ENCODE measurements at places on chromosomes 7 and 10.
A peak's percentile ranks its signal among the peaks of the same experiment; 100 is the strongest.

DNA sequence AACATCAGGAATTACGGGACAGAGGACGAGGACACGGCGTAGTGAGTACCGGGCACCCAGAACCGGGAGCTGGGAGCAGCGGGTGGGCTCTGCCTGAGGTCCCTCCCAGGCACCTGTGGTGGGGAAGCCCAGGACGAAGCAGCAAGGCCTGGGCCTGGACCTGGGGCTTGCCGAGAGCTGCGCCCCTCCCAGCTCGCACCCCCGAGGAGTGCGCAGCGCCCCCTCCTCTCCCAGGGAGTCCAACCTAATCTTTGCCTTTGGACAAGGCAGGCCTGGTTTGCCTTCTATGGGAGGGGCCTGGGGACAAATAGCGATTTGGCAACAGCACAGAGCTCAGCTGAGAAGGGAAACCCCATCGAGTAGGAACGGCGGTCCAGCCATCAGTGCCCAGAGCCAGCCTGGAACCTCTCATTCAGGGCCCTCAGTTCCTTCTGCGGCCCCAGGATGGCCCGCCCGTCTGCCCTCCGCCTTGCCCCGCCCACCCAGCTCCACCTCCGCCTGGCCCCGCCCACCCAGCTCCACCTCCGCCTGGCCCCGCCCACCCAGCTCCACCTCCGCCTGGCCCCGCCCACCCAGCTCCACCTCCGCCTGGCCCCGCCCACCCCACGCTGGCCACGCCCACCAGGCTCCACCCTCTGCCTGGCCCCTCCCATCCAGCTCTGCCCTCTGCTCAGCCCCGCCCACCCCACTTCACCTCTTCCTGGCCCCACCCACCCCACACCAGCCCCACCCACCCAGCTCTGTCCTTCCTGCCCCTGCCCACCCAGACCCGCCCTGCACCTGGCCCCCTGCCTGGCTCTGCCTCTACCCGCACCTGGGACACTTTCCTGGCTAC is 32.5 kb upstream of the KNDC1 start:
- peak; percentile 6 for DNase-seq

DNA sequence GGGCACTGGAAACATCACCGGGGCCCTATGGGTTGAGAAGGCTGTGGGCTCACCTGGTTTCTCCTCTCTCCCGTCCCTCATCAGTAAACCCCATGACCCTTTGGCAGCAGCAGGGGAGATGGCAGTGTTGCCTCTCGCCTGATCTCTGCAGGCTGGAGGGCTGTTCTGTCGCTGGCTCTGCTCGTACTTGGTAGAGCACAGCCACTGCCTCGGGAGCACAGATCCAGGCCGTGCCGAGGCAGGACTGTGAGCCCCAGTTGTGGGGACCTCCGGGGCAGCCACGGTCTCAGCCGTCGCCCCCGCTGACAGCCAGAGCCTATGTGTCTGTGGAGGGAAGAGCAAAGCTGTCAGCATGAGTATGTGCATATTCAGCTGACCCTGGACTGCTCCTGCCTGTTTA is 94.9 kb downstream of the PTPRE start:
- DNase-seq, result no peak

DNA sequence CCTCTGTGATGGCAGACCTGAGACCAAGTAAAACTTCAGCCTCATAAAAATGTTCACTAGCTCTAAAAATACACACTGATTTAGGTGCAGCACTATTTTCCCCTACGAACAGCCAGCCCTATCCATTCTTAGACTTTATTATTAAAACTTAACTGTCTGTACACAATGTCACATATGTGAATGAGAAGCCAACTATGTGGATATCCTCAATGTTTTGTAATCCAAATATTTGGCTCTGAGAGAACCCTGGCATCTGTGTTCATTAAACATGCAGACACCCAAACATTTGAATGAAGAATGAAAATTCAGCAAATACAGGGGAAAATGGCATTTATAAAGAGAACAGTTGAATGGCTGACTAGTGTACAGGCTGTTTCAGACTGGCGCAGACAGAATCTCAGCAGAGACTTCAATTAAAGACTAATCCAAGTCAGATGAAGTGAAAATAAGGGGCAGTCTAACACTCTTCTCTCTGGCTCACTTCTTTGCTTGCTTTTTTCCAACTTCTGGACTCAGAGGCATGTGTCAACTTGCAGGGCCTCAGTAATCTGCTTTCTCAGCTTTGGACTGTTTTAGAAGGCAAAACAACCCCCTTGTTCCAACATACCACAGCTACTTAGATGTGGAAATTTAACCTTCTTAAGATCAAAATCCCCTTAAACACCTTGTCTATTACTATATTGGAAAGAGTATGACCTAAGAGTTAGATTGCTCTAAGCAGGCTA is 47.4 kb upstream of the FAM180A start:
- DNase-seq, result no peak

- DNase-seq, result no peak
Observed at GRCh38 chr10:17022896-17023295, 106.7 kb downstream of the CUBN start.

- DNase-seq, result no peak
Observed at GRCh38 chr7:136045181-136045580, 68.0 kb upstream of the MTPN start.

GRCh38 chr10:12191715-12192114 is 4.0 kb downstream of the NUDT5 start:
- no peak for DNase-seq

GRCh38 chr10:118800920-118801319 is 46.1 kb upstream of the CACUL1 start:
- DNase-seq, result no peak

DNA sequence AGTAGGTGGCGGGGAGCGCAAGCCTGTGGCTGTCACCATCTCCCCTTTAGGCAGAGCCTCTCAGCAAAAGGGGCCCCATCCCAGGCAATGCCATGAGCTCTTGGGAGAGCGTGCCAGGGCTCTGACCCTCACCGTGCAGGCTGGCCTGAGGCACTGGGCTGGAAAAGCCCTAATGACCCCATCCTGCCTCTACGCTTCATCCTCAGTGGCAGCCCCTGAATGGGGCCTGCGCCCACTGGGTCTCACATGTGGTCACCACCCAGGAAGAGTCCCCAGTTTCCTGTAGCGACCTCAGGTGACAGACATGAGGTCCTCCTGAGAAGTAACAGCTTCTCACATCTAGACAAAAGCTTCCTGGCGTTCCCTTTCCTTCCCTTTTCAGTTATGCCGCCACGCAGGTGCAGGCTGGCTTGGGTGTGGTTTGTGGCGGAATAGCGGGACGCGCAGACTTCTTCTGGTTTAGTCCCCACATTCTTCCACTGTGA is 59.2 kb downstream of the CLEC2L start:
- no peak for DNase-seq

Data from omental fat pad (tissue), 4 donors.